Left hindlimb (tissue), 1 donor: ENCODE measurements at places on chromosomes 3 and 15.

DNA sequence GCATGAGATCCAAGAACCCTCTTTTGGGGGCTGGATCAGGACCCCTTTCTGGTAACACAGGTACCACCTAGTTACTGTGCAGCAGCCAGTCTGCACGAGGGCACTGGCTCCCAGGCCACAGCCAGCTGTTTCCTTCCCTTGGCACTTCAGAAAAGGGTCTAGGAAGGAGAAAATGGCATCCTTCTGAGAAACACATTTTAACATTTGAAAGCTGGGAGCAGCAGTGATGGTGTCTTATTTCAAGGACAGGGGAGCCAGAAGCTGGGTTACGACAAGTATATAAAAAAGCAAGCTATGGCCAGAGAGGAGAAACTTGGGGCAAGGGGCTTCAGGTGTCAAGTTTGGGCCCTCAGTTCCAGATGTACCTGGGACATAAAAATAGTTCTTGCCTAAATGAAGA is 282.8 kb downstream of the CTNNB1 start:
- no peak for DNase-seq

GRCh38 chr3:133655731-133656515 is 5.8 kb downstream of the TOPBP1 start:
- no peak for DNase-seq

DNA sequence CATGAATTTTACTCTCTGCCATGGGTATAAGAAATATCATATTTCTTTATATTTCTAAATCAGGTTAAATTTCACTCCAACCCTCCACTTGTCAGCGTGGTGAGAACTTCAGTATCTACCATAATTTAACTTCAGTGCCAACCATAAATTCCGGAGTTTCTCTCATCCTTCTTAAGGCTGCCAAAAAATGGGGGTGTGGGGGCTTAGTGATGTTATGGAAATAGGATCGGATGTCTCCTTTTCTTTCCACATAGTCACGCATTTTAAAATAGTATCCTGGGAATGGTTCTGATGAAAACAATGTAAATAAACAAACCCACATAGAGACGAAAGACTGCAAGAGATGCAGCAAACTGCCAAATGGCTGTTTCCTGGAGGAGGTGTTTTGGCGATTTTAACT is 12.9 kb upstream of the FAM3D start:
- DNase-seq, result no peak

GRCh38 chr3:39272191-39272590 is 7.6 kb downstream of the CX3CR1 start:
- DNase-seq, result no peak

DNA sequence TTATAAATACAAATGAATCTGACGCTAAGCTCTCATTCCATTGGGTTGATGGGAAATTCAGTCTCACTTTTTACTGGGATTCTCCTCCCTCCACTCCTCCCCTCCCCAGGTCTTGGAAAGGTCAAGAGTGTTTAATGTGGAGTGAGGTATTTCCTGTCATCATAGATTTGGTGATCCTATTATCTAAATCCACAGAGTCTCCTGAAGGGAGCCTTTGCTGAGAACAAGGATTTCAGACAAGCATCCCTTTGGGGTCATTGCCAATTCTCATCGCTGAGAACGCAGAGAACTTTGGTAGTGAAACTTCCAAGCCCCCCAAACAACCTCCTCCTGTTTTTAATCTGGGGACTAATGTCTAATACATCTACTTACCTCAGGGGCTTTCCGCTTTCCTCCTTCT is 297.9 kb downstream of the OTOL1 start:
- peak; percentile 26 for DNase-seq

DNA sequence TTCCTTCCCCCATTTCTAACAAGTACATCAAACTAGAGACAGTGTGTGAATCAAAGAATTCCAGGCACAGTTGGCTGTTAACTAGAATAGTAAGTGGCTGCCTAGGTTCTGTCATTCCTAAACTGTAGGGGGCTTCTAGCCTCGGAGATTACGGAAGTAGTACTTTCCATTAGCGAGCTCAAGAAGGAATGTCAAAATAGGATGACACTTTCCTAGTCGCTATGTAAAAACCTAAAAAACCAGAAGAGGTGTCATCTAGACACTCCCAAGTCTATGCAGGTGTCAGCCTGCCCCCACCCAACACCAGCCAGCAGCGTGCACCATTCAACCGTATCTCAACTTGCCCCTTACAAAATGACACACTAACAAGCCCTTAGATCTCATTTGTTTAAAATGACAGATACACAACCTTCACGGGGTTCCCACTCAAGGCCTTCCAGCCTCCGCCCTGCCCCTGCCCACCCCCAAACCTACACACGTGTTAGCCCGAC is 874 bp downstream of the INO80 start:
- DNase-seq, result no peak
